Neural progenitor cell (in vitro differentiated cells): ENCODE measurements at places on chromosomes 7 and 10.

- DNase-seq = no peak
These were observed 15.4 kb downstream of the HYCC1 start for GRCh38 chr7:22998519-22998896.

GRCh38 chr10:94299417-94299816, 63.3 kb downstream of the NOC3L start:
- DNase-seq = no peak

GRCh38 chr7:99943641-99944496, 14.4 kb upstream of the GJC3 start:
- no peak for DNase-seq

GRCh38 chr7:46054272-46054671, 133.2 kb upstream of the IGFBP3 start:
- no peak for DNase-seq

DNA sequence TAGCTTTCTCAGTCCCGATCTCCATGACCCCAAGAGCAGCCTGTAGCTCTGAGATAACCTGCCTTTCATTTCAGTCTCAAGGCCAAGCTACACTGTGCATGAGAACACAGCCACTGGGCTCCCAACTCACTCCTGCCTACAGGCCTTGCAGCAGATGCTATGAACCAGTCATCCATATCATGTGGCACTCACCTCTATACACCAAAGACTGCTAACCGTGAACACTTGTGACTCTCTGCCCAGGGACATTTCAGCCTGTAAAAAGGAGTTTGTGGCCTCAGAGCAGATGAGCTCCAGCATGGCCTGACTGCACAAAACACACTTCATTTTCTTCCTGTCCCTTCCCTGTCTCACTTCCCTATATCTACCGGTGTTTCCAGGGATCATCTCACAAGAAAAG, 56.9 kb upstream of the NPY start:
- no peak for DNase-seq

- DNase-seq = no peak
These were observed 44.2 kb upstream of the MYL10 start for GRCh38 chr7:101673315-101673714.

DNA sequence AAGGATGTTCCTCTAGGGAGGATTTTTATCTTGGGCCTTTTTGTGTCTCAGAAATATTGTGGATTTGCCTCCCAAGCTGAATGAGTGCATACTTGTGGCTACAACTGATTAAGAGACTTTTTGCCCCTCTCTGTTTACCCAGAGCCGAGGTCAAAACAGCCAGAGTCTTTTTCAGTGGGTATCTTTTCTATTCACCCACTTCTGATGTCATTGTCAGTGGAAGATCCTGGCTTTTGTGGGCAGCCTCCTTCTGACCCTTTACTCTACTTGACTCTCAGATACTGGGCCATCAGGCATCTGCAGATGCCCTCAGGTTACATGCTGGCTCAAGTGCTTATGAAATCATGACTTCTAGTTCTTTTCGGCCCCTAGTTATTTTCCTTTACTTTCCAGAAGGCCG, 19.6 kb upstream of the PIP4K2A start:
- DNase-seq = no peak

- DNase-seq = no peak
These were observed 104.7 kb upstream of the IL6 start for GRCh38 chr7:22622116-22622785.

DNA sequence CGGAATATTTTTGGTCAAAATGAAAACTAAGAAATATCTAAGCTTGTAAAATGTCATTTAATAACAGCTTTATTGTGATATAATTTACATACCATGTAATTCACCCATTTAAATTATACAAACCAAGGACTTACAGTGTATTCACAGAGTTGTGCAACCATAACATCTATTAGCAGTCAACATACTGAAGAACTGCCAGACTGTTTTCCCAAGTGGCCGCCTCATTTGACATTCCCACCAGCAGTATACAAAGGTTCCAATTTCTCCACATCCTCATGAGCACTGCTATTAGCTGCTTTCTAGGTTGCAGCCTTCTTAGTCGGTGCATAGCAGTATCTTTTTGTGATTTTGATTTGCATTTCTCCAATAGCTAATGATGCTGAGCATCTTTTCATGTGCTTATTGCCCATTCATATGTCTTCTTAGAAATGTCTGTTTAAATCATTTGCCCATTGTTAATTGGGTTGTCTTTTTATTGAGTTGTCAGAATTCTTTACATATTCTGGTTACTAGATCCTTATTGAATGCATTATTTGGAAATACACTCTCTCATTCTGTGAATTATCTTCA, 153.0 kb upstream of the FGFR2 start:
- DNase-seq = no peak

- DNase-seq = no peak
These were observed 2.6 kb upstream of the EGFR start for GRCh38 chr7:55016061-55016745.

- DNase-seq = peak; percentile 78
These were observed 538.7 kb downstream of the DNAJB6 start for GRCh38 chr7:157875230-157876179.

DNA sequence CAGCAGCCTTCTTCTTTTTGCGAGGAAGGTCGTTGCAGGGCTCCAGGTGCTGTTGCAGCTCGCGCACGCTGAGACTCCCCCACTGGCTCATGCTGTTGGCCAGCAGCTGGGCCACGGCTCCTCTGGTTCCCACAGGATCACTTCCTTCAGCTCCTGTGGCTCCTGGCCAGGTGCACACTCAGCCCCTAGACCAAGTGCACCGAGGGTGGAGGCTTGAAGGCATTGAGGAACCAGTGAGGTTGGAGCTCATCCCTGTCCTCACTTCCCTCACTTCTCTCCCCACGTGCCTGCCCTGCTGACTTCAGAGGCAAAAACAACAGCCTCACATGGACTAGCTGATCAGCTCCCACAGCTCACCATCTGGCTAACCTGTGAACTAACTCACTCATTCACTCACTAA, 46.2 kb upstream of the ADRB1 start:
- DNase-seq = no peak

DNA sequence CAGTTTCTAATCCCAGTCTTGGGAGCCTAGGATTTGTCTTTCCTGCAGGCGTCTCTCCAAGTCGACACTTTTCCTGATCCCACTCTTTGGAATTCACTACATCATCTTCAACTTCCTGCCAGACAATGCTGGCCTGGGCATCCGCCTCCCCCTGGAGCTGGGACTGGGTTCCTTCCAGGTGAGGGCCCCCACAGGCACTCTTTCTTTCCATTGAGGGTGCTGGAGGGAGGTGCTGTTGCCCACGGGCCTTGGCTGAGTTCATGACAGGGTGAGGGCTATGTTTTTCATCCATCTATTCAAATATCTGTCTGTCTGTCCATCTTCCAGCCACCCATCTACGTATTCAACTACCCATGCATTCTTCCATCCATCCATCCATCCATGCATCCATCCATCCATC, 12.6 kb downstream of the GHRHR start:
- DNase-seq = no peak

DNA sequence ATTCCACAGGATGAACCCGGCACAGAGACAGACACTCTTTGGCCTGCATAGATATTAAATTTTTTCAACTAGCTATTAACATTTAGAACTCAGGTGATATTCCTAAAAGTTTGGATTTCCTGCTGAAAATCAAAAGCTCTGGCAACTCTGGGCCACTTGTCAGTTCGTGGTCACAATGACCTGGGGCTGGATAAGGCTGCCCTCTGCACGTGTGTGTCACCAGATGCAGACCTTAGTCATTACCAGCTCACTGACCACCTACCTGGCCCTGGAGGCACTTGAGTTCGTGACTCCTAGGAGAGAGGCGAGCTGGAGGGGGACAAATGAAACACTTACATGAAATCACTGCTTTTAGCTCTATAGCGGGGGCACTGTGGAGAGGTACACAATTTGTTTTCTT, 126.5 kb downstream of the HIPK2 start:
- DNase-seq = no peak

- peak; percentile 53 for DNase-seq
These were observed 55.8 kb downstream of the TACC2 start for GRCh38 chr10:122044713-122045112.

- DNase-seq = peak; percentile 83
These were observed at the start of gene ST8SIA6 for GRCh38 chr10:17454161-17455014. Gene ST8SIA6 (minus strand): TSS chr10:17454595. CDS start chr10:17454255, 340 bp downstream.

- DNase-seq = peak; percentile 63
These were observed 163.7 kb downstream of the SEMA3D start for GRCh38 chr7:85023066-85023712.

- DNase-seq = no peak
These were observed 296.1 kb downstream of the CDK14 start for GRCh38 chr7:90892213-90892612.

DNA sequence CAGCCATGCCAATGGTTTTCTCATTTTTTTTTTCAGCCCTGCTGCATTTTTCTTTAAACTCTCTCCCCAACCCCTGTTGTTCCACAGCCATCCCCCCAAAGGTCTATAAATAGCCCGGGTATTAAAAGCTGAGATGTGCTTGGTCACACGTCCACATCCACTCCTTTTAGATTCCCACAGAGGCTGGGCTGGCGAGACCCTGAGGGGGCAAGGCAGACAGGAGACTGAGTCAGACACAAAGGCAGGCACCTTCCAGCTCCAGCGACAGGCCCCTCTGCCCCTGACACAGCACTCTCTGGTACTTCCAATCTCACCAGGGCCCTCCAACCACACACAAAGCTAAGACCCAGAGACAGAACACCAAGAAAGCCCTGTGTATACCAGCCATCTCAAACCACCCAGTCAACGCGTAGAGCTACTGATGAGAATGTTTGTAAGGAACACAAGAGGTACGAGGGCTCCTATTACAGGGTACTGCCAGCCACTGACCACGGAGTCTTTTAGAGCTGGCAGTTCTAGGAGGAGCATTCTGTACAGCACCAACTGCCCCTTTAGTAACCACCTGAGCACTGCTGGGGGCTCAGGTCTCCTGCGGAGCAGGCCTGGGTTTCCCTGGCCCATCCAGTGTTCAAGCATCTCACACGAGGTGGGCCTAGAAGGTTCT, 64.2 kb upstream of the DDC start:
- DNase-seq = no peak

GRCh38 chr10:51649064-51649463, 50.3 kb downstream of the CSTF2T start:
- DNase-seq = no peak

DNA sequence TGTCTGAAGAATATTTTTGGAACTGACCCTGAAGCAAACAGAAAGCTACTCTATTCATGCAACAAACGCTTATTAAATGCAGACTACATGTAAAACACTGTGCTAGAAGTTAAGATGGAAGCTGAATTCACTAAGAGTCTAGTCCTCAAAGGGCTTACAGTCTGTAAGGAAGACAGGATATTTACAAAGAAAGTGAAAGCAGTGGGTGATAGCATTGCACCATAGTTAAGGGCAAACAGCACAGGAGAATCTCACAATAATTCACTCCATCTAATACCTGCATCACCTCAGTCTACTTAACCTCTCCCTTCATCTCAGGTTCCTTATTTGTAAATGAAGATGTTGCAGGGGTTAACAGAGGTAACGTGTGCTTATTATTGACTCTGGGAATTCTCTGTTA, 360.0 kb upstream of the AOAH start:
- DNase-seq = no peak

- no peak for DNase-seq
These were observed 121.0 kb upstream of the TBX20 start for GRCh38 chr7:35374858-35375257.

- DNase-seq = no peak
These were observed 76.3 kb downstream of the JCAD start for GRCh38 chr10:29982997-29983648.

DNA sequence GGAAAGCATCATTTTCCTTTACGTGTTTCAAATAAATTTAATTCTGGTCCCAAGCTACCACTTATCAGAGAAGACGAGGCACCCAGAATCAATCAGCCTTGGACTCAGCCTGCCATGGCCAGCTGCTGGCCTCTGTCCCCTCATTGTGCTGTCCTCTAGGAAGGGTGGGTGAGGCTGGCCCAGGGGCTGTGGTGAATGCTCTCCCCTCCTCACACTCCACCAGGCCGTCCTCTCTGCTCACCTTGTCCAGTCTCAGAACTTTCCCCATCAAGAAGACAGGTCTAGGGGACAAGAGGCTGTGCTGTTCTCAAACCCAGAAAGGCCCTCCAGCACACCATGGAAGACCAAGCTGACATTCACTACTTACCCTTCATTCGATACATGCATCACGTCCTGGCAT, 36.4 kb downstream of the CXCL12 start:
- DNase-seq = no peak

GRCh38 chr10:436911-437665, 252.4 kb downstream of the DIP2C start:
- DNase-seq = no peak

GRCh38 chr7:95601316-95601715, 5.0 kb upstream of the PDK4 start:
- DNase-seq = no peak

GRCh38 chr7:113143486-113144257, 25.3 kb upstream of the SMIM30 start:
- no peak for DNase-seq

DNA sequence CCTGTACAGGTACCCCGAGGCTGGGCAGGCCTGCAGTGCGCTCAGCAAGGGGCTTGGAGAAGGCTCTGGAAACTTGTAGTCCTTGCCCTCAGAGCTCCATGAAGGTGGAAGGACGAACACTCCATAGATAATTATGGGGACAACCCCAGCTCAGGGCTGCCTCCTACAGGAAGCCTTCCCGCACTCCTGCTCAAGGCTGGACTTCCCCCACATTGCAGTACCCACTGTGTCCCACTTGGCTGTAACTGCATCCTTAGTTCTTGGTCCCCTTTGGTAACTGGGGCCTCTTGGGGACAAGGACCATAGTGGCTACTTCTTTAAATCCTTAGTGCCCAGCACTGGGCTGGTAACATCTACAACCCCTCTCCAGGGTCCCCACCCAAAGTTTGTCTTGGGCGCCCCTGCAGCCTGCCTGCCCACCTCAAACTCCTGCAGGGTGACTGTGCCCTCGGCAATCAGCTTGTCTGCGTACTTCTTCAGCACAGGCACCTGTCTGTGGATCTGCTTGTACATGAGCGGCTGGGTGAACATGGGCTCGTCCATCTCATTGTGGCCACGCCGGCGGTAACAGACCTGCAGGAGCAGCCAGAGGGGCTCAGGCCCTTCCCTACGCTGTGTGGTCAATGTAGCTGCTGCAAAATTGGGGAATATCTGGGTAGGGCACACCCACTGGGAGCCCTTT, 17.1 kb downstream of the OGDHL start:
- DNase-seq = peak; percentile 14

DNA sequence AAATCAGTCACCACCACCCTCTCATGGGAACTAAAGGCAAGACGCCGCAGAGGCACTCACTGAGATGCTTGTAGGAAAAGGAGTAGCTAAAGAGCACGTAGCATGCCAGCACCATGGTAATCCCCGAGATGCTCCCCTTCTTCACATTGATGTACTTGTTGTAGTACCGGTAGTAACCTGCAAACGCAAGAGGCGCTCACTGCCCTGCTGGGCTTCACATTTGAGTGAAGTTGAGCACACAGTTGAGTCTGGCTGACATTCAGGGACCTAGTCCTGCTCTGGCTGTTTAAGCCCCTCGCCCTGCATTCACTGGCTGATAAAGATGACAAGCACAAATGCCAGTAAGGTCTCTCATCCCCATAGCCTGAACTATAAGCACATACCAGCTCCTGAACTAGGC, 6.9 kb downstream of the ATP5MF start:
- peak; percentile 32 for DNase-seq

GRCh38 chr7:18445916-18446520, 49.5 kb upstream of the HDAC9 start:
- DNase-seq = peak; percentile 18
